ENCODE measurements at places on chromosomes 4 and X. TPM values are rescaled to one million over a fixed set of nuclear protein-coding genes. Genes with fewer than 3 reads are reported as not detected.

- DNase-seq = no peak
Observed at GRCh38 chr4:38455092-38455862, 208.7 kb upstream of the KLF3 start.

- DNase-seq = no peak
Observed at GRCh38 chr4:94806376-94806775, 48.6 kb downstream of the BMPR1B start.

DNA sequence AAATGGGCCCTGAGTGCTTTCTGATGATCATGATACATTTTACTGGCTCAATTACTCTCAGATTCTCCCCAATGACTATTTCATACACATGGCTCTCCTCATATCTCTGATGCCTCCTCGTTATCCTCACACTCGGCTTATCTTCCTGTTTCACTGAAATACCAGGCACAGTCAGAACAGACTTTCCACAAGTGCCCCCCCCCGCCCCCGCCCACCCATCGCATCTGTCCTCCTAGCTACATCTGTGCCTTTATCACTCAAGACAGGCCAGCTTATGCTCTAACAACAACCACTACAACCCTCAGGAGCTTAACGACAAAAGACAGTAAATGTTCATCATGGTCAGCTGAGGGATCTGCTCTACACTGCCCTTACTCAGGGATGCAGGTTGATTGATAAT, 610.6 kb upstream of the DIPK2B start:
- DNase-seq = no peak

GRCh38 chr4:2652415-2653160, 103.5 kb downstream of the TNIP2 start:
- DNase-seq = peak; percentile 5

DNA sequence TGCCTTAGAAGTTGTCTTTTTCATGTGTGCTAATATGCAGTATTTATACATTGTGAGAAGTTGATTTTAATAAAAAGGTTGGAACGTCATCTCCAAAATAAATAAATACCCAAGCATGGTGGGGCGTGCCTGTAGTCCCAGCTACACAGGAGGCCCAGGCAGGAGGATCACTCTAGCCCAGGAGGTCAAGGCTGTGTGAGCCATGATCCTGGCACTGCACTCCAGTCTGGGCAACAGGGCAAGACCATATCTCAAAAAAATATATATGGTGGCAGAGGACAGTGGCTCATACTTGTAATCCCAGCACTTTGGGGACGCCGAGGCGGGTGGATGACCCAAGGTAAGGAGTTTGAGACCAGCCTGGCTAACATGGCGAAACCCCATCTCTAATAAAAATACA, 6.4 kb downstream of the SLBP start:
- no peak for DNase-seq

The RASL11B gene
- total RNA-seq = not detected

The BMP3 gene
- not detected for total RNA-seq

The SPIN2A gene
- total RNA-seq = not detected

The TMEM31 gene
- total RNA-seq = not detected

Data from M059J (cell line).